ENCODE measurements at places on chromosomes 12 and 14.

DNA sequence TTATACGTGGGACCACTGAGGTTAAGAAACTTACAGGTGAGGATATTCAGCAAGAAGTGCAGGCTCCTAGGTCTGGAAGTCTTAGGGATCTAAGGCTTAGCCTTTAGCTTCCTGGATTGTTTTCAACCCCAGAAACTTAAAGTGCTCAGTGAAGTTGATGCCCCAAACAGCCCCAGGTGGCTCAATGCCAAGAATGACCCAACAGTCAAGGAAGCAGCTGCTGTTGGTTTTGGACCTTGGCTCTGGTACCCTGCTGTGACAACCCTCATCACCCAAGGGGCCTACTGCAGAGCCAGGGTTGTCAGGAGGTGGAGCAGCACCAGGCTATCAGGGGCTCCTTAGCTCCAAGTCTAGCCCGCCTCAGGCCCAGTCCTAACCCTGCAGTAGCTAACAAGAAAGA is 36.8 kb downstream of the VDR start:
- DNase-seq: no peak

- no peak for DNase-seq
Observed at GRCh38 chr12:30794591-30795409, 40.0 kb upstream of the CAPRIN2 start.

- no peak for DNase-seq
Observed at GRCh38 chr12:90455756-90456155, 499.2 kb downstream of the CCER1 start.

DNA sequence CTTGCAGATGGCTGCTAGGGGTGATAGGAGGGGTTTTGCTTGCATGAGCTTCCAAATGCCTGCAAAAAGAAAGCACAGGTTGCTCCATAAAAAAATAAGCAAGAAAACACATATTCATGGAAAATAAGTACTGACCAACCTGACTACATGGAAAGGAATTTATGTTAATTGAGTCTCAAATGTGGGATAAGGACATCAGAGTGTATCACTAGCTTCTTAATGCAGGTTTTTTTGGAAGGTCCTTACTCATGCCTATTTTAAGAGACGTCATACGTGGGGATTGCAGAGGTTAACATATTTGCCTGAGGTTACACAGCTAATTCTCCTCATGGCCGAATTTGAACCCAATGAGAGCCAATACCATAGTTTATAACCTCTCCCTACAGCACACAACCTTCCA is 116.2 kb downstream of the ASCL1 start:
- DNase-seq: no peak

DNA sequence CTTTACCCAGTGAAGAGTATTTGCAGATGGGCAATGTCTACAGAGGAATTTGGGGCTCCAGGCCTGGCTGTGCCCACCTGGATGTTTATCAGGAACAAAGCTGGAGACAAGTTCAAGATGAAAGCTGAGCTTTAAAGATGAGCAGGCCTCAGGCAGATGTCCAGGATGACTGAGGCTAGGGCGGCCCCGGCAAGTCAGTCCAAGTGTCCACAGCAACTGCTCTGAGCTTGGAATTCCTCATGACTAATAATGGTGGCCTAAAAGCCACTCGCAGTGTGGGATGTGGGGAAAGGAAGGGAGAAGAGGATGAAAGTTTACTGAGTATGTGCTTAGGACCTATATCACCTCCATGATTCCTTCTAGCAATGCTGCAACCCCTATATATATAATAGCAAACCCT is 128.2 kb upstream of the NOS1 start:
- no peak for DNase-seq

- no peak for DNase-seq
Observed at GRCh38 chr12:131830914-131831571, 2.9 kb downstream of the MMP17 start.

DNA sequence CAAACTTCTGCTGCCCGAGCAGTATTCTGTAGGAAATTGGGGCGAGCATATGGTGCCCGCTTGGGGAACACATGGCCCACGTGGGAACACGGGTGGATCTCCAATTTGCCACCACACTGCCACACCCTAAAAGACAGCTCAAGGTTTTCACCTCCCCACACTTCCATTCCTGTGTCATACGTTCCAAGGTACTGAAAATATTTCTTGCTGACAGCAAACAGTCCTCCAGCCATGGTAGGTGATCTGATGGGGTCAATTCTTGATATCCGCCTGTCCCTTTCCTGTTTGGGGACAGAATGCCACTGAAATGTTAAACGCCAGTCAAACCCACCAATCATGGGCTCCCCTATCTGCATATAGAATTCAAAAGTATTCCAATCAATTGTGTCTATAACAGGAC is 1.2 kb downstream of the GALNT4 start:
- DNase-seq: no peak

DNA sequence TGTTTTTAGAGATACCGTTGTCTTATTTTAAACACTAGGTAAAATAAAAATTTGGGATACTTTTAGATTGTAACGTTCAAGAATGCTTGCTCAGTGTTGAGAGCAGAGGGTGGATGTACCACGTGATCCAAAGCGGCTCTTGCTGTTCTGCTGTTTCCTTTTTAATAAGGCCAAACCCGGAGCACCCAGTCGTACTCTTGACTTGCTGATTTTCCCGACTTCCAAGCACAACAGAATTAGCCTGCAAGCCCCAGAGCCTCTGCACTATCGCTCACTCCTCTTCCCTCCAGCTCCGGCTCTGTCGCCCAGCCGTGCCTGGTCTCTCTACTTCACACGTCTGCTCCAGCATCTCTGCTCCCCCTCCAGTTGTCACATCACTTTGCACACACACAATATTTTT is 77.3 kb downstream of the EMP1 start:
- no peak for DNase-seq

GRCh38 chr12:123006977-123007376 is 26.5 kb downstream of the ARL6IP4 start:
- DNase-seq: no peak

GRCh38 chr14:30440961-30441360 is 118.0 kb upstream of the G2E3 start:
- no peak for DNase-seq

DNA sequence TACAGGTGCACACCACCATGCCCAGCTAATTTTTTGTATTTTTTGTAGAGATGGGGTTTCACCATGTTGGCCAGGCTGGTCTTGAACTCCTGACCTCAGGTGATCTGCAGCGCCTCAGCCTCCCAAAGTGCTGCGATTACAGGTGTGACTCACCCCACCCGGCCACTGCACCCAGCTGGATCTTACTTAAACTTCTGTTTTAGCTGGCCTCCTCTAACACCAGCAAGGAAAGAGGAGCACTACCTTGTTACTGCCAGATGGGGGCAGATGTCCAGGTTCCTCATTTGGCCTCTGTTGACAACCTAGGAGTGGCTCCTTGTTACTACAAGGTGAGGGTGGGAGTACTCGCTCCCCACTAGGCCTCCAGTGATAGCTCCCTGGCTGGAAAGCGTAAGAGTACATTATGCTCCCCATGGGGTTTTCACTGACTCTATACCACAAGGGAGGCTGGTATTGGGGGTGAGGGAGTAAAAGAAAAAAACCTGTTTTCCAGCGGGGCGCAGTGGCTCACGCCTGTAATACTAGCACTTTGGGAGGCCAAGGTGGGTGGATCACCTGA is 13.2 kb upstream of the ARF6 start:
- DNase-seq: no peak

DNA sequence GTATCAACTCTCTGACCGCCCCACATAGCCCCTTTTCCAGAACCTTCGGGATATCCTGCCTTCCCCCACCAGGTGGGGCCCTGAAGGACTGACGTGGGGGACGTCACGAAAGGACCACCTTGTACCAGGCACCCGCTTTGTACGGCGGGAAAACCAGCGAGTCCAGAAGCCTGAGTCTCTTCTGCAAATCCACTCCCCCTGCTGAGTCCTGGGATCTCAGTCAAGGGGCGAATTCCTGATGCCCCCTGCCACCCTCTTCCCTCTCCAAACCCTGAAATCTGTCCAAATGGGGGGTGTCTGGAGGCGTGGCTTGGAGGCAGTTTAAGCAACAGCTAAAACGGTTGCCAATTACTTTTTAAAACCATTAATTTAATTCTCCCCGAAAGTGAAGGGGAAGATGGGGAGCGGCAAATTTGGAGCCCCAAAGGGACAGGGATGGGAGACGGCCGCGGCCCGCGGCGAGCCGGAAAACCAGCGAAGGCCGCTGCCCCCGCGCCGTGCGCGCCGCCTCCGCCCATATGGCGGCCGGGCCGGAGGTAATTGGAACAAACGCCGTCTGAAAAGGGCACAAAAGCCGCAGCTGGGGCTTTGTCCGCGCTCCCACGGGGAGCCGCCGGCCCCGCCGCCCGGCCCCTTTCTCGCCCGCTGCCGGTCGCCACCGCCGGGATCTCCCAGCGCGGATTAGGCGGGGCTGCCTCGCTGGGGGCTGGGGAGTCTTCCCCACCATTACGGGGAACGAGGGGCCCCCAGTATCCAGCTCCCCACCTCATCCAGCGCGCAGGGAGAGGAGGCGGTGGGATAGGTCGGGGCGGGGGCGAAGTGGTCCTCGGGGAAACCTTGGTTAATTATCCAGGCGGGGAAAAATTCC is 6.6 kb downstream of the LHX5 start:
- no peak for DNase-seq

DNA sequence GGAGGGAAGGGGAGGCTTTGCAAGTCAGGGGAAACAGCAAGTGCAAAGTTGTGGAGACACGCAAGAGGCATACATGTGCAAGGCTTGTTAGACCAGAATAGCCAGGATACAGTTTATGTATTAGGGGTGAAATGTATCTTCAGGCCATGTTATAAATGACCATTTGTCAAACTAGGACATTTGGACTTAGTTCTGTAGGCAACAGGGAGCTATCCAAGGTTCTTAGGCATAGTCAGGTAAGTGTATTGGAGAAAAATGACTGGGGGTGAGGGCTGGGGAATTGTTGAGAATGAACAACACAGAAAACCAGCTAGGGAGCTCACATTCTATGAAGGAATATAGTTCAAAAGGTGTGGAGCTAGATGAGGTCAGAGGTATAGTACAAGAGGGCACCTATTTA is 42.5 kb downstream of the TPH2 start:
- no peak for DNase-seq

- no peak for DNase-seq
Observed at GRCh38 chr14:38074081-38074480, 133.6 kb upstream of the SSTR1 start.

DNA sequence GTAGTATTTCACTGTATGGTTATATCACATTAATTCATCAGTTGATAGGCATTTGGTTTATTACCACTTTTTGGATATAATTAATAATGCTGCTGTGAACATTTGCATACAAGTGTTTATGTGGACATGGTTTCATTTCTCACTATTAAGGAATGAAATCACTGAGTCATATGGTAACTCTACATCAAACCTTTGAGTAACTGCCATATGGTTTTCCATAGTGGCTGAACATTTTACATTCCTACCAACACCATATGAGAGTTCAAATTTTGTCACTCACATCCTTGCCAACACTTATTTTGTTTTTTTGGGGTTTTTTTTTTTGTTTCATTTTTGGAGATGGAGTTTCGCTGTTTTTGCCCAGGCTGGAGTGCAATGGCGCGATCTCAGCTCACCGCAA is 30.2 kb upstream of the EAPP start:
- no peak for DNase-seq

DNA sequence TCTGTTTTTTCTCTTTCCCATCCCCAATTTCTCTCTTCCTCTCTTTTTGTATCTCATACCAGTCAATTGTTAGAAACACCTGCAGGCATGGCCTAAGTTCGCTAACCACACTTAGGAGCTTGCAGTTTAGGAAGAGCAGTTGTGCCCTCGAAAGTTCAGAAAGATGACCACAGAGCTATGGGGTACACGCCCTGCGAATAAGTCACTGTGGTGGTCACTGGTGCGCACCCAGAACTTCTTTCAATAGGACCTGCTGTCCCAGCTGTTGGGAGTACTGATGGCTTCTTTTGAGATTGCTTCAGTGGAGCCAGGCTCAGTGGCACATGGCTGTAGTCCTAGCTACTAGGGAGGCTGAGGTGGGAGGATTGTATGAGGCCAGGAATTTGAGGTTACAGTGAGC is 362.8 kb upstream of the TMTC1 start:
- no peak for DNase-seq

DNA sequence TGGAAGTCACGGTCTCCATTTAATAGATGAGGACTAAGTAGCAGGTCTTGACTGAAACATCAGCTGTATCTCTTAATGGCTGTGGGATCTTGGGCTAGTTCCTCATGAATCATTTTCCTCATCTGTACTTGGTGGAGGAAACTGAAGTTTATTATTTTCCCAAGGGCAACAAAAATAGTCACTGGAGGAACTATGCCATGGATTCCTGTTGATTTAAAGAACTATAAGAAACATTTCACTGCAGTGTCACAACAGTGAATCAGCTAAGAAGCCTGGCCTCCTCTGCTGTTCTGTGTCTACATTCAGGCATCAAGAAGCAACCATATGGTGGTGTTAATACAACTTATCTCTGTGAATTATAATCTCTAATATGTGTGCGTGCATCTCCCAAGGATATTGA is 200.5 kb downstream of the STXBP6 start:
- DNase-seq: no peak

DNA sequence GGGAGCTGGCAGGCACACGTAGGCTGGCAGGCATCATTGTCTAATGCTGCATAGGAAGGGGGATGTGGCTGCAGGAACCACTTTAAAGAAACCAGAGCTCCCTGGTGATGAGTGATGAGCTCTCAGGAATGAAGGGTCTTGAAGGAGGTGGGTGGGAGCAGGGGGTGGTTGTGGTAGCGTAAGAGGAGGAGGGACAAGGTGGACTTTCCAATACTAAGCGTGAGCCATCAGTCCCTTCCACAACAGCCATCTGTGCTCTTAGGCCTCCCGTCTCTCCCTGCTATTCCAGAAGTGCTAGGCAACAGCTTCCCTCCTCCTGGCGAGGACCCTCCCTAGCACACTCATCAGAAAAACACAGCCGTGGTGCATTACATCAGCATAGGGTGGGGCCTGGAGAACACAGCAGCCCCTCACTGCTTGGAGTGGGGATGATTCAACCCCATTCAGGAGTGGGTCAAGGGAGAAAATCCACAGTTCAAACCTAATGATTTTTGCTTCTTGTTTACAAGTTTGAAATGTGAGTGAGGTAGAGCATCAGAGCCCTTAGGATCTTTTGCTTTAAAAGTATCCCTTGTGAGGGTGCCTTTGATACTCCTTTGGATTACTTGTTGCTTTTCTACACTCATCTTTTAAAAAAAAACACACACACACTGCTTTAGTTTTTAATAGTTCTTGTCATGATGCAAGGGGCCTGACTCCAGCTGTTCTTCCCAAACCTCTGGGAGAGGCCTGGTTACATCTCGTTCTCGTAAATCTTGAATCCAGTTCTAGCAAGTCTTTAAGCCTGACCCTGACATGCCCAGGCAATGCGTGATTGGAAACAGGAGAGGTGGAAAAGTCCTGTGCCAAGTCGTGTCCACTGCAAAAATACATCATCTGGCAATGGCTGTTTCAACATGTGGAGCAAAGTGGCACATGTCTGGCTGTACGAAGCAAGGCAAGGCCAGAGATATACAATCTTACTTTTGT is 356.4 kb upstream of the DDHD1 start:
- DNase-seq: no peak

GRCh38 chr14:101357559-101358319 is 203.6 kb upstream of the DIO3 start:
- no peak for DNase-seq

DNA sequence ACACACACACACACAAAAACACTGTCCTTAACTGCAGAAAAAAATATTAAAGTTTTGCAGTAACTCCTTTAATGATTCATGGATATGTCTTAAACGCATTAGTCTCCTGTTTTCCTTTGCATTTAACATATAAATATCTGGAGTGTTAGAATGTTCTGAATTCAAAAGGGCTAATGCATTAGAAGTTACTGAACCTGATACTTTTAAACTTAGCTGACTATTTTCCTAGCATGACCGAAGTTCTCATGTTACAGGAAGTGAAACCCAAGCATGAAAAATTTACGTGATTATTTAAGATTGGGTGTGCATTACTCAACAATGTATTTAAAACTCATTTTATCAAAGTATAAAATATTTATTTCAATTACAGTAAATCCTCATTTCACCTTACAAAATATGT is 791.2 kb downstream of the FLRT2 start:
- DNase-seq: no peak
